Kasumi-1 (cell line): ENCODE measurements at places on chromosomes 2 and 18.
A peak's percentile ranks its signal among the peaks of the same experiment; 100 is the strongest.

- DNase-seq = peak; percentile 74
Measured at GRCh38 chr2:219603771-219604170, 6.1 kb downstream of the STK11IP start.

GRCh38 chr2:105937498-105938097 lies 192.9 kb downstream of the NCK2 start:
- no peak for DNase-seq

DNA sequence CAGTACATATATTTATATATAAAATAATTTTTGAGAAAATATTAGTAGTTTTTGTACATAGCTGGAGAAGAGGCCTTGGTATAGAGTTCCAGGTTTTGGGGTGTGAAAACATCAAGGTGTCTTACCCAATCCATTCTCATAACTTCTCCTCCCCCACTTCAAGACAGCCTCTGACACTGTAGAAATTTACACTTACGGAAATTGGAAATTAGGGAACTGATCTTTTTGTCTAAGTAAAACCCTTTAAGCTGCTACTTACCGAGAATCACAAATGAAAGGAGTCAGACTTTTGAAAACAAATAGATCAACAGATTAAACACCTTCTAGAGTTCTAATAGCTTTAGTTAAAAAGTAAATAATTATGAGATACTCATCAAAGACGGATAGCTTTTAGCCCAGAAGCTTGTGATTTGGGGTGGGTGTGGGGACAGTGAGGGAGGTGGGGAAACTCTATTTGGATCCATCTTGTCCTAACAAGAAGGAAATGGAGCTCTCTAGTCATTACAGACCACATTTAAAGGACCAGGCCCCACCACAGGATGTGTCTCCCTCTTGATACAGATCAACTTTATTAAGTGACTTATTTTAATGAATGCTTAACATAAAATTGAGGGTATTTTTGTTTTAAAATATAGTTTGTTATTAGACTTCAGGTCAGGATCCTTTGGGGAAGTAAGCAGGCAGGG lies 11.1 kb upstream of the FBXO11 start:
- no peak for DNase-seq

- no peak for DNase-seq
Measured at GRCh38 chr2:140199312-140199711, 1419.1 kb upstream of the NXPH2 start.

GRCh38 chr2:175815537-175815936 lies 186.5 kb downstream of the LNPK start:
- DNase-seq = no peak

DNA sequence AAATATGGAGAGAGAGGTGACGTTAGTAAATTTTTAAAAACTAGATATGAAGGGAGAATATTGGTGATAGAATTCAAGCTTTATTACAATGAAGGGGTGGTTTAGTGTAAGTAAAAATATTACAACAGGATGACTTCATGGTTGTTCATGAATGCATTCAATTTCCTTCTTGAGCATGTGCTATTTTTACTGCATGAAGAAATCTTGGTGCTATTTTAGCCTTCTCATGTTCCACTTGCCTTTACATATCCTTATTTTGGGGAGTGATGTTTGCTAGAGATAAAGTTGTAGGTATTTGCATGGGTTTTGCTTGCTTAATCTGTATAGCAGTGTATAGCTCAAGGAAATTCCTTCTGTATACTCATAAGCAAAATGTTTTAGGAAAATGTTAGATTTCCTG lies 195.0 kb upstream of the MMADHC start:
- no peak for DNase-seq

GRCh38 chr2:10283106-10284062 lies 19.3 kb upstream of the HPCAL1 start:
- DNase-seq = peak; percentile 58

GRCh38 chr2:104876606-104877570 lies 23.0 kb downstream of the POU3F3 start:
- DNase-seq = no peak

- DNase-seq = peak; percentile 48
Measured at GRCh38 chr2:68387408-68388350, 22.6 kb downstream of the PLEK start.

GRCh38 chr2:132446444-132446843 lies 29.8 kb downstream of the GPR39 start:
- DNase-seq = no peak
